CD4-positive, alpha-beta T cell treated with Interleukin-10 for 1 hour (primary cell): ENCODE measurements at places on chromosomes 13 and 19.
A peak's percentile ranks its signal among the peaks of the same experiment; 100 is the strongest.

- DNase-seq = peak; percentile 47
Measured at GRCh38 chr13:74080762-74081161, 53.4 kb downstream of the KLF12 start.

DNA sequence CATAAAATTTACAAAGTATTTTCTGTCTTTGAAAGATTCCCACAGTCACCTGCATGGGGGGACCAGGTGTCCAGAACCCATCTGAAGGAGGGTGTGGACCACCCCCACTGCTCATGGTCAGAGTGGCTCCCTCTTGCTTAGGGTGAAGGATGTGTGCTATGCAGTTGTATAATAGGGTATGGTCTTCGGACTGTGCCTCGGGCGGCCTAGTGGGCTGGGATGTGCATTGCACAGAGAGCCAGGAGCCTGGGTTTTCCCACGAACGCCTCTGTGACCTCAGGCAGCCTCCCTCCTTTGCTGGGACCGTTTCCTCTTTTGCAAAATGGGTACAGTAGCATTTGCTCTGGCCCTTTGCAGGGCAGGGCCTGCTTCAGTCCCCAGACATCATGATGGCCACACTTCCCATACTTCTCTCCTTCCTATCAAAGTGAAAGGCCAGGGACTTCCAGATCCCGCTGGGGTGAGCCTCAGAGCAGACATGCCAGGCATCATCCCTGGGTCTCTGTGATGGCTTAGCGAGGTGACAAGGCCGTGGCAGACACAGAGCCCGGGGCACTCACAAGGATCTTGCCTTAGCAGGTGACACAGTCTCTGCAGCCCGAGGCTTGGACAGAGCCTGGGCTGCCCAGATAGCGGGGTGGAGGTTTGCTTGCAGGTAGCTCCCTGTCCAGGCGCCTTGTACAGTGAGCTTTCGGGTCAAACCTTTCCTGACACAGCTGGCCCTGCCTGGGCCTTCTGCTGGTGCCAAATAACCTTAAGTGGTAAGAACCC lies 59.4 kb upstream of the ZNF536 start:
- DNase-seq = no peak

DNA sequence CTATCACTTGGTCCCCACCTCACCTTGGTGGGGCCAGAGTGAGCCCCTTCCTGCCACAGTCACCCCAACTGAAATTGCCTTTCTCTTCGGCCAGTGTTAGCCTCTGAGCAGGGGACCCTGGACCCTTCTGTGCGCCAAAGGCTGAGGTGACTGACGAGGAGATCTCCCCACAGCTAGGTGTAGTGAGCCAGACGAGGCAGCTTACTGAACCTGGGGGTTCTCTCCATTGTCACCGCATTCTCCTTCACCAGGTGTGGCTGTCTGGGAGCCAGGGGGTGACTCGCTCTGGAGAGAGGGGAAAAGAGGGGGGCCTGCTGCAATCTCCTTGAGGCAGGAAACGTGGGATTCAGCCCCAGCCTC lies 1.3 kb downstream of the RPS28 start:
- no peak for DNase-seq

DNA sequence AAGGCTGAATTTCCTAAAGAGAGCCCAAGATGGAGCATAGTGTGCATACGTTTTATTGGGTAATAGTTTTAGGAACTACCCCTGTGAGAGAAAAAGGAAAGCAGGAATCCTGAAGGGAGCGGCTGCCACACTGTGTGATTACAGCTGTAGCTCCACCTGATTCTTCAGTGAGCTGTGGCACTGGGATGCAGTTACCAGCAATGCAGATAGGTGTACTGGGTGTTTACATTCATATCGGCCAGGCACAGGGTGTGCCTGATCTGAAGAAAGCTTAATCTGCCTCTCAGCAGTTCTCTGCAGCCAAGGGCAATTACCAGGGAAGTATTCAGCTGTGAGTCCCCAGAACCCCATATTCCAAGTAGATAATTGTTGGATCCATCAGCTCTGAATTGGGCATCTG lies 1541.8 kb downstream of the EFNB2 start:
- no peak for DNase-seq

GRCh38 chr13:85508683-85509329 lies 290.4 kb downstream of the SLITRK6 start:
- no peak for DNase-seq

GRCh38 chr19:28061111-28061510 lies 1151.8 kb downstream of the UQCRFS1 start:
- no peak for DNase-seq

DNA sequence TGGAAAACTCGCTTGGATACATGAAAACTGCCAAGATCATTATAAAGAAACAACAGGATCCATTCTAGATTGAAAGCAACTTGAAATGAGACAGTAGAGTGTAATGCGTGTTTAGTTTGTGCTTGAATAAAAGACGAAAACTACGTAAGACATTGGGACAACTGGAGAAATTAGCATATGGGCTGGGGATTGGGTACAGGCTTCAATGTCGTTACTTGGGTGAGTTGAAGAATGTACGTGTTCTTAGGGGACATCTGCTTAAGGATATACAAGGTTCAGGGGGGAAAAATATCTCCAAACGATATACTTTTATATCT lies 471 bp upstream of the ERVK3-1 start:
- DNase-seq = no peak

GRCh38 chr19:383040-383439 lies 25.9 kb downstream of the C2CD4C start:
- DNase-seq = no peak

GRCh38 chr19:51548213-51548651 lies 16.8 kb upstream of the SIGLEC6 start:
- no peak for DNase-seq

DNA sequence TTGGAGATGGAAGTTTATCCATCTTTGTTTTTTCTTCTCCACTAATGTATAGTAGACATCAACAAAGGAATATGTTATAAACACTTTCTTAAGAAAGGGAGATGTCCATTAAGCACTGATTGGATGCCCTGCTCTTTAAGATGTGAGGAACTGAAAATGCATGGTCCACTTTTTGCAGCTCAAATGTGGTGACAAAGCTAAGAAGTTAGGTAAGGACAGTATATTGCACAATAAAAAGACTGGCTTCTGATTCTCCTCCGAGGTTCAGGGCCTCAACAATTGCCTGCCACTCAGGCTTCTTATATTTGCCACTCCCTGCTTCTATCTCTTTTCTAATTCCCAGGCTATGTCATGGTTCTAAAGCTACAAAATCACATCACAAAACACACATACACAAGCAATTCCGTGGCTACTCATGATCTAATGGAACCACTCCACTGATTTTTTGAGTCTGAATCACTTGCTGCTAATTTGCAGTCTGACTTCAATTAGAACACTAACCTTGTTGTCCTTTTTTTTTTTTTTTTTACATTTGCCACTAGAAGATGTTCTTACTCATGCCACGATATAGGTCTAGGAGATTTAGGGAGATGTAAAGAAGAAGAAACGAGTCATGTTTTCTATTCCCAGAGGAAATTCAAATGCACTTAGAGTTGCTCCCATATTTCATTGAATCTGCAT lies 29.6 kb upstream of the TNFSF11 start:
- DNase-seq = no peak

DNA sequence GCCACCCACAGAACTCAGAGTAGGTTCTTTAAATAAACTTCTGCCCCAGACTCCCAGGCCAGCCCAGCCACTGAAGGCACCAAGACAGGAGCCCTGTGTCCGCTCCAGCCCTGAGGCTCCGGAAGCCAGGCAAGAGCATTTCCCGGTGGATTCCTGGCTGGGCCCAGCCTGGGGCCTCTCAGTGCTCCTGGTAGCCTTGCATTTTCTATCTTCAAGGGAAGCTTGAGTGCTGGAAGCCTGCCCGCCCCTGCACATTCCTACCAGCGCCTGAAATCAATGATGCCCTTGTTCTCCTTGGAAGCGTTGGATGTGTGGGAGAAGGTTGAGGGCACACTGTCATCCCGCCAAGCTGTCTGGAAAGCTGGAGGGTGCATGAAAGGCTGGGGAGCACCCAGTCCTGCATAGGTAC lies 70.3 kb downstream of the ALOX5AP start:
- DNase-seq = no peak

GRCh38 chr13:39379667-39380655 lies 223.0 kb downstream of the LHFPL6 start:
- no peak for DNase-seq

DNA sequence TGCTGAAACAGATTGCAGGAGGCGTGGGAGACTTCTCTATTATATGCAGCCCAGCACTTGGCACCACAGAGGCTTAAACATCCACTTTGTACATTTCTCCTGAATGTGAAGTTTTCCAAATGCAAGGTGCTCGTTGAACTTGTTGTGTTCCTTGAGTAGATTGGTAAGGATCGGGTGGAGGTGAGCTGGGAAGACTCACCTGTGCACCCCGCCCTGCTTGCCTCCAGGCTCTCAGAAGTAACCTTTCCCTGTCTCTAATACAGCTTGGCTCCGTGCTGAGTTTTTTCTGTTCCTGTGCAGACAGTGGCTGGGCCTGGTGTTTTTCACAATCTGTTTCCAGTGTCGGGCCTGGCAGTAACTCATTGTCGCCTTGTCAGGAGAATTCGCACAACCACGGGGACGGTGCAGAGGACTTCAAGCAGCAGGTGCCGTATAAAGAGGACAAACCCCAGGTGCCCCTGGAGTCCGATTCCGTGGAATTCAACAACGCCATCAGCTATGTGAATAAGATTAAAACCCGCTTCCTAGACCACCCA lies 12.3 kb downstream of the SIN3B start:
- no peak for DNase-seq

DNA sequence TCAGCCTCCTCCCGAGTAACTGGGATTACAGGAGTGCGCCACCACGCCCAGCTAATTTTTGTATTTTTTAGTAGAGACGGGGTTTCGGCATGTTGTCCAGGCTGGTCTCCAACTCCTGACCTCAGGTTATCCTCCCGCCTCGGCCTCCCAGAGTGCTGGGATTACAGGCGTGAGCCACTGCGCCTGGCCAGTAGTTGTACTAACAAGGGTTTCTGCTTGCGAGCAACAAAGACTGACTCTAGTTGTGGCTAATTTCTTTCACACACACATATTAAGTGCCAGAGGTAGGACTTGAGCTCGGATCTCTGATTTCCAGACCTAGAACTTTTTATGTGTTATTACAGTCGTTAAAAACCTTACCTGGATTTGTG lies 635 bp upstream of the PCCA start:
- DNase-seq = no peak

- peak; percentile 72 for DNase-seq
Measured at GRCh38 chr19:46821512-46822409, 28.9 kb downstream of the AP2S1 start.

DNA sequence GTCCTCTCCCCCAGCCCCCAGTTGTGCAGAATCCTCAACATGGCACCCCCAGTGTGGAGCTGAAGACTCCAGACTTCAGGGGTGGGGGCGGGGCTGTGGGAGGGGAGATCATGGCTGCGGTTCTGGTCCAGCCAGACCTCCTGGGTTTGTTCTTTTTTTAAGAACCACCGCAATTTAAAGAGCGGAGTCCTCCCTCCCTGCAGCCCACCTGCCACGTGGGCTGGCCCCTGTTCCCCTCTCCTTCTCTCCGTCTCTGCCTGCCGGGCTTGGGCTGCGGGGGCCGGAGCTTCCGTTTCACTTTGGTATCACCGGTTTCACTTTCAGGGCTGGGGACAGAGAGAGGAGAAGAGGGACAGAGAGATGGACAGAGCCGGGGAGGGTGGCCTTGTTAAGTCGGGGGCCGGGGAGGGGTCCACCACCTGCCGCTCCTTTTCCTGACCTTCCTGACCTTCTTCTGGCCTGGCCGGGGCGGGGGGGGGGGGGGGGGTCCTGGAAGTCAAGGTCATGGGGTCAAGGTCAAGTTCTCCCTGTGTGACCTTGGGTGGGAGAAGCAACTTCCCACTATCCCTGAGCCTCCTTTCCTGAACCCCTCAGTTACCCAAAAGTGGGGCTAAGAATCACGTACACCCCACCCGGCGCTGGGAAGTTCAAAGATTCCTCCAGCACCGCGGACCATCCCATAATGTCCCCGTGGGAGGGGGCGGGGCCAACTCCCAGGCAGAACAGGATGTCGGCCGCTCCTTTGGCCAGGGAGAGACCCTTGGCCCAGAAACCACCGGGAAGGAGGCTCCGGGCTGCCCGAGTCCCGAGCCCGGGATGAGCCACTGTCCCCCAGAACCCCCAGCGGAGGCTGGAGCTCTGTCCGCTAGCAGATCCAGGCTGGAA lies 11.3 kb upstream of the ZBTB7A start:
- DNase-seq = peak; percentile 52

DNA sequence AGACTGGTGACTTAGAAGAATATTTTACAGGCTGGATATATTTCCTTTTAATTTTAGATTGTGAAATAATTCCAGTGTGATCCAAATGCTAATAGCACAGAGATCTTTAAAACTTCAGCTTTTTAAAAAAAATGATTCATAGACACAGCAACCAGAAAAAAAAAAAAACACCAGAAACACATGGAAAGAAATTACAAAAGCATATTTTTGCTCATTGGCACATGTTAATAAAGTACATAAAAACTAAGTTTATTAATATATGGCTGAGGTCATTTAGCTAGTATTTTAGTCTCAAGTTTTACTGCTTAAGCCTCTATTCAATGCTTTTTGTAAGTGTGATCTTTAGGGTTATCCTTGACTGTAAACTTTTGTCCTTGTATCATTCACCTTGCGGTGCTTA lies 577 bp downstream of the MYO16 start:
- DNase-seq = no peak

DNA sequence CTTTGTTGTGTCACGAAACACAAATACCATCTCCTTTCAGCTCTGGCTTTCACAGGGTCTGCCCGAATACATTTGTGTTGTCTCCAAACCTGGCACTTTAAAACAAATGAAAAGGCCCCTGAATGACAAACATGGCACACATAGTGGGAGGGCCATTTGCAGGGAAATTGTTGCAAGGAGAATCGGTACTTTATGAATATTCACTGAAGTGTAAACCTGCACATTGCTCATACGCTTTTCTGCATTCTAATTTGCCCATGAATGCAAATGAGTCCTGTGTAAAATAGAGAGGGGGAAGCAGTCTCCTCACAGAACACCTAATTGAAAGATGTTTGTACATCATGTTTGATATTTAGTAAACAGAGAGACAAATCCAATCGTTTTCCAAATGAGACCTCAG lies 82.7 kb upstream of the PCDH8 start:
- no peak for DNase-seq

DNA sequence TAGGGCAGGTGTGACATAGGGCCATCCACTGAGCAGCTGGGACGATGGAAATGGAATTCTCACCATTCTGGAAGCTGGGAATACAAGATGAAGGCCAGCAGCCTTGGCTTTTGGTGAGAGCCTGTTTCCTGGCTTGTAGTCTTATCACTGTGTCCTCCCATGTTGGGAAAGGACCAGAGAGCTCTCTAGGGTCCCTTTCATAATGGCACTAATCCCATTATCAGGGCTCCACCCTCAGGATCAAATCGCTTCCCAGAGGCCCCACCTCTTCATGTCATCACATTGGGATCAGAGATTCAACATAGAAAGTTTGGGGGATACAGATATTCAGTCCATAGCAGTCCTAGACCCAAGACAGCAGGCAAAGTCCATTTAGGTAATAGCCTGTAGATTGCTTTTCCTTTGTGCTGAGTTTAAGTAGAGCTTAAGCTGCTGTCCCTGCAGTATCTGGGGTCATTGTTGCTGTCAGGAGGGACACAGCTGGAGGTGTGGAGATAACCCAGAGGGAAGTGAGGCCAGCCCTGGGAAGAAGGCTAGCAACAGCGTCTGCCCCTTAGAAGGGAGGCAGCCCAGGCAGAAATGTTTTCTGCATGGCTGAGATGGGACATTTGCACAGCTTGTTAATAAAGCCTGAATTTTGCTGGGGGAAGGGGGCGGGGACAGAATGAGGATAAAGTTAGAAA lies 136.5 kb upstream of the GPR12 start:
- DNase-seq = no peak

- no peak for DNase-seq
Measured at GRCh38 chr13:44668688-44669087, 92.6 kb upstream of the TSC22D1 start.
